Osteocyte (in vitro differentiated cells): ENCODE measurements at places on chromosomes 3 and 15. TPM values are rescaled to one million over a fixed set of nuclear protein-coding genes. Genes with fewer than 3 reads are reported as not detected.

Gene GOLGA8Q
- total RNA-seq: 1.3 and 1.6 TPM in 2 replicates

Gene MEX3B
- 22.7 and 24.5 TPM in 2 replicates for total RNA-seq

Gene MAPK6
- 44.3 and 46.1 TPM in 2 replicates for total RNA-seq

GRCh38 chr15:90062023-90062442, 40.2 kb downstream of the IDH2 start:
- DNase-seq: no peak

- no peak for DNase-seq
These were observed 83.2 kb downstream of the COL8A1 start for GRCh38 chr3:99721633-99722007.

GRCh38 chr3:45612138-45612537, 17.6 kb downstream of the LIMD1 start:
- DNase-seq: no peak

DNA sequence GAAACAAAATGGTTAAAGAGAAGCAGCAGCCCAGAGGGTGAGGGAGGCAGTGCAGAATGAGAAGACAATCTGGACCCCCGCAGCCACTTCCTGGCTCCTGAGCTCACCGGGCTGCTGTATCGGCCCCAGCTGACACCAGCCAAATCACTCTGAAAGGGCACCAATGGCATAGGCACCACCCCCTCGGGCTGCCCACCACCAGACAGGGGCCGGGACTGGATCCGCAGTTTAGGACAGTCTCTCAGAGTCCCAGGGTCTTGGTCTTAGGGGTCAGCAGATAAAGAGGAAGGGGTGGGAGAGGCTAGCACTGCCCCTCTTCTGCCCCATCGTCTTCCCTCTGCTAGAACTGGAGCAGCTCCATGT, 17.9 kb upstream of the EHD4 start:
- no peak for DNase-seq

DNA sequence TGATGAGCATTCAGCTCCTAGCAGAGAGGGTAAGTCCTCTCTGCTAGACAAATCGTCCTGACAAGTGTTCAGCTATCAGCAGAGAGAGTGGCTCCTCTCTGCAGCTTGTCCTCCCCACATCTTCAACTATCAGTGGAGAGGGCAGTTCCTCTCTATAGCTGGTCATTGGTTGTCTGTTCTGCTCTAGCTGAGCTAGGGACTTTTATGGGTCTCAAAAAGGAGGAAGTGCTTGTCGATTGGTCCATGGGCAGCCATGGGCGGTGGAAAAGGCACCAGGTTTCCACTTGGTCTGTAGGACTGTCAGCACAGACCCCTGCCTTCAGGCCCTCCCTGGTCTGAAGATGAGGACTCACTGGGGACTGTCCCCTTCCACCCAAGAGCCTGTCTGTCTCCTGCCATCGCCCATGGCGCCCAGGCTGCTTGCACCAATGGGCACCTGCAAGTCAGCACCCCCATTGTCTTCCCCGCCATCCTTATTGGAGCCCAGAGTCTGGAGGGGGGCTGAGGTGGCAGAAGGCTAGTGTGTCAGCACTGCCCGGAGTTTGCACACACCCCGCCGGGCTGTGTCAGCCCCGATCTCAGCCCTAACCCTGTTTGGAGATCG, 264.7 kb downstream of the ZBBX start:
- peak; percentile 81 for DNase-seq

DNA sequence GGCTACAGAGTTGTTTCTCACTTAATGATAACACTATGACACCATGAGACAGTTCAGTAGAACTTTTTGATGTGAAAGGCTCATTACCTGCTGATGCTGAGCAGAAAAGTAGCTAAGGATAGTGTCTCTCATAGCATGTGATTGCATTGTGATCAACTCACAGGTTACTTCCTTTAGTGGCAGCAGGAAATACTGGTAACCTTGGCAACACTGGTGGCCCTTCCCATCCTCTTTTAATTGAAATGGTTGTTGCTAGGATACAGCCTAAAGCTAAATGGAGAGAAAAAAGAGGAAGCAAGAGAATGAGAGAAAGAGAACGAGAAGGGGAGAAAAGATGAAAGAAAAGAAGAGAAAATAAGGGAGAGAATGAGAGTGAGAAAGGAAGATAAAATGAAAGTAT, 204.7 kb upstream of the GAP43 start:
- DNase-seq: no peak

DNA sequence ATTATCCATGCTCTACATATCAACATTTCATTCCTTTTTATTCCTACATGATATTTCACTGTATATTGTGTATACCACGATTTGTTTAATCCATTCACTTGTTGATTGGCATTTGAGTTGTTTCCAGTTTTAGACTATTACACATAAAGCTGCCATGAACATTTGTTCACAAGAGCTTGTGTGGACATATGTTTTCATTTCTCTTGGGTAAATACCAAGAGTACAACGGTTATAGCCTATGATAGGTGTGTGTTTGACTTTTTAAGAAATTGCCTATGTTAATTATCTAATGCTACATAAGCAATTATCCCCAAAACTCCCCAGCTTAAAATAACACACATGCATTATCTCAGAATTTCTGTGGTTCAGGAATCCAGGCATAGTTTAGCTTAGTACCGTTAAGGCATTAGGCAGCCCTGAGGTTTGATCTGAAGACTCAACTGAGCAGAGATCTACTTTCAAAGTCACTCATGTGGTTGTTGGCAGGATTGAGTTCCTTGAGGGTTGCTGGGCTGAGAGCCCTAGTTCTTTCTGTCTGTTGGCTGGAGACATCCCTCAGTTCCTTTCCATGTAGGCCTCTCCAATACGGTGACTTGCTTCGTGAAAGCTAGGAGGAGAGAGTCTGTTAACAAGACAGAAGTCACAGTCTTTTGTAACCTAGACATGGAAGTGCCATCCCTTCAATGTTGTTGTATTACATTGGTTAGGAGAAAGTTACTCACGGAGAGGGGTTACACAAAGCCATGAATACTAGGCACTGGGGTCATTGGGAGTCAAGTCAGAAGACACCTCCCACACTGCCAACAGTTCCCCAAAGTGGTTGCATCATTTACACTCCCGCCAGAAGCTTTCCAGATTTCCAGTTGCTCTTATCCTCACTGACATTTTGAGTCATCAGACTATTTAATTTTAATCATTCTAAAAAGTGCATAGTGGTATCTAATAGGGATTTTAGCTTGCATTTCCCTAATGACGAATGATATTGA, 21.0 kb upstream of the PCSK6 start:
- DNase-seq: peak; percentile 21

DNA sequence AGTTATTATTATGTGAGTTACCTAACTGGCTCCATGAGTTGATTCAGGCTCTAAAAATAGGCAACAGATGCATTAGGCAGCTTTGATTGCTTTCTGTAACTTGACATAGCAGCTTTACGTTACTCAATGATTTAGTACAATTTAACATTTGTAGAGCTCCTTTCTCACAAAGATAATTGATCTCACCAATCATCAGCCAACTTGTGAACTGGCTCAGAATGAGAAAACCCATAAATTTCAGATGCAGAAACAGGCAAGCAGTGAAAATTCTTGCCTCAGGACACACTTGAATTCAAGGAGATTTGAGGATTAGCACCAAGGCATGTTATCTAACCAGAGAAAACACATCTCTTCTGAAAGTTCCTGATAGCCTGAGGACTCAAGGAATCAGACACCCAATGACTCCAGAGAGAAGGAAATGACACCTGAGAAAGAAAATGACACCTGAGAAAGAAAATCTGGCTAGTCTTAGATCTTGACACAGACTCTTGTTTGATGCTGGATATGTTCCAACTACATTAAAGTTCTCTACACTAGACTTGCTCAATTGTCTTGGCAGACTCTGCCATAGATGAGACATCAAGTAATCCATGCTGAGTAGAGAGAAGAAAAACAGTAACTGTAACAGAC, 315.1 kb upstream of the CBLB start:
- DNase-seq: no peak

GRCh38 chr3:182118066-182118465, 406.3 kb downstream of the SOX2 start:
- no peak for DNase-seq

DNA sequence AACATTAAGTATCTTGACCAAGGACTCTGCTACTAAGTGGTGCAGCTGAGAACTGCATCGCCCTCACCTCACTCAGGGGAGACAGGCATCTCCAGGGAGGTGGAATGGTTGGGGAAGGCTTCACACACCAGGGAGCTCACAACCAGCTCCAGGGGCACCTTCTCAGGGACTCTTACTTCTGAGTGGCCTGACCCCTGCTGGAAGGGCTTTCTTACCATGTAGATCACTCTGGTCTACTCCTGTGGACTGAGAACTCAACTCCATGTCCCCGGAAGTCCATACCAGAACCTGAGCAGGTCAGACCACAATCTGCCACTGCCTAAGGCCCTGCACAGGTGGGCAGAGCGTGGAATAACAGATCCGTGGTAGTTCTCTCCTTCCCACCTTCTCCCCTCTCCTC, 140.5 kb downstream of the TLE3 start:
- no peak for DNase-seq

DNA sequence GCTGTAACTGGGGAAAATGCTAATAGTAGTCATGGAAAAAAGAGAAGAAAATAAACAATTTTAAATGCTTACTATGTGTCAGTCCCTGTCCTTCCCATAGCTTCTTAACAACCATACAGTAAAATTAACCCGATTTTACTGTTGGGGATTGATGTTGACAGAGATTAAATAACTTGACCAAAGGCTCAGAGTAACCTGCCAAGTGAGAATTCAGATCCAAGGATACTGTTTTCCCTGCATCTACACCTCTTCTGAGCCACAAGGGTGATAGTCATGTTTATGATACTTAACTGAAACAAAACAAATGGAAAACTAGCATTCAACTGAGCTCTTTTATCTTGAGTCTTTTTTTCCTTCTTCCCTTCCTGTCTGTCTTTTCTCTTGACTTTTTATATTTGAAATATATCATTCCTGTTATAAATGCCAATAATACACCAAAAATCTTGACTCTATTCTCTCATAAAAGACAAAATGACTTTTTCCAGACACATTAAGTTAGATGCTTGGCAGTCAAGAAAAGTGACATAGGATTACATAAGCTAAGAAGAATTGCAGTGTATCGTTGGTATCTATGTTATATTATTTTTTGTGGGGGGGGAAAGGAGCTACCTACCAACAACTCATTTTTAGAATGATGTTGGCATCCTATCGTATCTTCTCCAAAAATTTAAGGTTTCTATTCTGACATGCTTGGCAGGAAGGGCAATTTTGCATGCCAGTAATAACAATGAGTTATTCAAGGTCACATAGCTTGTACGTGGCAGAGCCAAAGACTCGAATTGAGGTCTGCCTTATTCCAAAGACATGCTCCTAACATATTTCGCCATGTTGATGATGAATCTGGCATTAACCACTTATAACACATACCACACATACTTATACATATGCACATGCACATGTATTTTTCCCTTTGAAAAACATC, 306.6 kb upstream of the KCNH8 start:
- DNase-seq: no peak

DNA sequence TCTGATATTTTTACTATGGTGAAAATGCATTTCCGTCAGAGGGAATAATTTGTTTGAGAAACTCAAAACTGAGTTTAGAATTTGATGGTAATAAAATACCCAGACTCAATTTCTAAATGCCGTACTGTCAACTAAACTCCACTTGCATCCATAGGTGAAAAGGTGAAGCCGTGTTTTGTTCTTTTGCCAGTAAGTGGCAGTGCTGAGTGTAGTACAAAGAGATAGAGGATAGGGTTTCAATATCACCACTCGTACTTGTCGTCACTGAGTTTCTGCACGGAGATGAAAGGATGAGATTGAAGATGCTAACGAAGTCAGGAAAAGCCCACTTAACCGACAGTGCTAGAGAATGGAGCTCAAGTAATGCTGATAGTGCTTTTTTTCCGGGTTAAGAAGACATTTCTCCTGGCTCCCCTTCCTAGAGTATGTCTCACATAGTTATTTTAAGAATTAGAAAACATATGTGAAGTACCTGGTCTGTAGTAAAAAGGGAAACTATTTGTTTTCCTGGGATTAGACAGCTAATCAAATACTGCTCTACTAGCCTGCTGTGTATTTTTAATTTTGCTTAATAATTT, 345.1 kb downstream of the IL5RA start:
- DNase-seq: no peak

GRCh38 chr15:70748281-70748747, 15.0 kb downstream of the UACA start:
- DNase-seq: no peak

DNA sequence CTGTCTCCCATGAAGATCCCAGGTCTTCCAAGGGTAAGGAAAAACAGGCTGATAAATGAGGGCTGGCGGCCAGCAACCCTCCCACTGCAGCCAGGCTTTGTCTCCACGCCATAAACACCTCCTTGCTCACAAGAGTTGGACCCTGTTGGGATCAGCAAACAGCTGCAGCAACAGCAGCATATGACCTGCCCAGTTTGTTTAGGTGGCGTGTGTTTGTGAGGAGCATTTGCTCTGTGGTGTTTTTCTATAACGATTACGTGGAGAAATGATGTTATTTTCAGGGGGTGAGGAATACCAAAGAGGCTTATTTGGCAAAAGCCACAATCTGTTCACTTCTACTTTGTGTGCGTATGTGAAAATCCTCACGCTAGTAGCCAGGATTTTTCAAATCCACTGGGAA, 58.5 kb downstream of the RFTN1 start:
- DNase-seq: no peak

DNA sequence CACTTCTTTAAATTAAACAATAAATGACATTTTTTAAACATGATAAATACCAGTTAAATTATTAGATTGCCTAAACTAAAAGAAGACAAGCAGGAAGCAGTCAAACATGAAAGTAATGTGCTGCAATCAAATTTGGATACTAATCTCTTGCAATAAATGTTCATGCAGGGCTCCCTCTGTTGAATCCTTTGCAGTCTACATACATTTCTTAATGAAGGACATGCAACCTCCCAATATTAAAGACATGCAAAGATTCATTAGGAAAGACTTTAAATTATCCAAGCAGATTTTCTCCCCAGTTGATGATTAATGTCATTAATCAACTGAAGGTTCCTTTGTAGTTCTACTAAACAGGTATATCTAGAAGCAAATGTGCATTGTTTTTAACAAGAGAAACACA, 245.4 kb downstream of the ZIC4 start:
- no peak for DNase-seq

GRCh38 chr3:149273096-149273751, 51.6 kb upstream of the CP start:
- no peak for DNase-seq

DNA sequence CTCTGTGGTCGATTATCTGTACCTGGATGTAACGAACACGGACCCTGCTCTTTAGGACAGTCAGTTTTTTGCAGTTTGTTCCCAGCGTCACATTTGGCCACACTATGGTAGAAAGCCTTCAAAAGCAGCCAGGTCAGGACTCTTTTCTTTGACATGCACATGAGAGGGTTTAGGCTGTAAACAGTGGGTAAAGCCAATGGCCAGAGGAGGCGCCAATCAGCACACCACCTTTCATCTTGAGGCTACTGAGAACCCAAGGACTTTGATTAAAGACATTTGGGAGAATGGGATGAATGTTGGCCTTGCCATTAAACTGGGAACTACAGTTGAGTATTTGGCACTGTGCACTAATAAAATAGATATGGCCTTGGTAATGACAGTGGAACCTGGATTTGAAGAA, 225.9 kb downstream of the OXSM start:
- DNase-seq: no peak
